ENCODE measurements at places on chromosomes 12 and 14. TPM values are rescaled to one million over a fixed set of nuclear protein-coding genes. Genes with fewer than 3 reads are reported as not detected.

- no peak for DNase-seq
Measured at GRCh38 chr12:47950856-47951468, 12.4 kb upstream of the TMEM106C start.

CD69 gene
- 7.3 TPM for total RNA-seq

DNA sequence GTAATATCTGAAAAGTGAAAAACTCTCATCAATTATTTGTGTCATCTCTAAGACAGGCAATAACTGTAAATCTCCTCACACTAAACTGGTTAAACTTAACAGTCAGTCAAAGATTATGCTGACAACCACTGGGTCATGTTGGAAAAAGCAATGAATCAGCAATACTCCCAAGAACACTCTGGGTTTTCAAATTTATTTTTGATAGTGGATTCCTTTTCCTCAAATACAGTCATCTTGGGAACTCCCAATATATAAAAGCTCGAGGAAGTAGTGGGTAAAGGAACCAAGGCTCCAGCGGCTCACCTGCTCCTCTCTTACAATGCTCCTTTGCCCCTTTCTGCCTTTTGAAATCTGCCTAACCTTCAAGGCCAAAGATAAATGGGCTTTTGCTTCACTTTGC lies 70.0 kb downstream of the ARMH4 start:
- no peak for DNase-seq

GRCh38 chr14:85316701-85317410 lies 213.1 kb upstream of the FLRT2 start:
- DNase-seq: no peak

CLMN gene
- 15.7 TPM for total RNA-seq

LHX5 gene
- total RNA-seq: not detected

DCD gene
- total RNA-seq: not detected

- peak; percentile 83 for DNase-seq
Measured at GRCh38 chr12:6962285-6963015, 8.0 kb downstream of the PHB2 start.

PRKD1 gene
- total RNA-seq: 15.5 TPM

DNA sequence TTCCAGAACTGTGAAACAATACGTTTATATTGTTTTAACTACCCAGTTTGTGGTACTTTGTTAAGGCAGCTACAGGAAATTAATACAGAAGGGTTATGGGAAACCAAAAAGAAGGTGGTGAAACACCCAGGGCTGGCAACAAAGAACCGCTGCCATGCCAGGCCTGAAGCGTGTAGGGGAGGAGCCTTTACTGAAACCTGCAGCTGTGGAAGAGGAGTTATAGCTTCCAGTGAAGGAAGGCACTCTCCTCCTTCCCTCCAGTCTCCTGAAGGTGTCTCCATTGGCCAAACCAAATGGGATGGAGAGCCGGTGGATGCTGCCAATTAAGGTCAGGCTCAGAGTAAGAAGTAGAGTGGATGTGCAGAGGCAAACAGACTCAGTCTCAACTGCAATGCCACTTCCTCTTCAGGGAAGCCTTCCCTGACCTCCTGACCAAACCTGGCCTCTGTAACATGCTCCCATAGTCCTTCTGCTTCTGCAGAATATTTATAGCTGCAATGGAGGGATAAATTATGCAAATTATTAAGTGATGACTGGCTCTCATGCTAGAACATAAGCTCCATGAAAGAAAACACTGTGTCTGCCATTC lies 168.3 kb downstream of the DAD1 start:
- no peak for DNase-seq

GRCh38 chr14:36553656-36554260 lies 28.7 kb downstream of the NKX2-8 start:
- no peak for DNase-seq

DNA sequence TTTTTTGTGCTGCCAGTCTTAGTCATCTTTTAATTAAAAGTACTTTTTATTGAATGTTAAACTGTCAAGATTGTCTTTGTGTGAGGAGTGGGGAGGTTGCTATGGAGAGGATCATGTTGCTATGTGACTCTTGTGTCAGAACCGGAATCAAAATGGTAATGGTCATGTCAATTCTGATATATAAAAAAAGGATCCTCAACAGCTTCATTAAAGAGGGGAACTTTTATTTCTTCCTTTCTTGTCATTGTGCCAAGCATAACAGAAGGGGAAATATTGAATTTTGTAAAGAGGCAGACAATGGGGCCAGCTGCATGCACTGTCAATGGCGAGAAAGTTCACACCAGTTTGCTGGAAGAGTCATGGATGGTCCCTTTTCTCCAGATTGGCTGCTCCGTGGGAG lies 564.8 kb downstream of the VRK1 start:
- DNase-seq: no peak

DNA sequence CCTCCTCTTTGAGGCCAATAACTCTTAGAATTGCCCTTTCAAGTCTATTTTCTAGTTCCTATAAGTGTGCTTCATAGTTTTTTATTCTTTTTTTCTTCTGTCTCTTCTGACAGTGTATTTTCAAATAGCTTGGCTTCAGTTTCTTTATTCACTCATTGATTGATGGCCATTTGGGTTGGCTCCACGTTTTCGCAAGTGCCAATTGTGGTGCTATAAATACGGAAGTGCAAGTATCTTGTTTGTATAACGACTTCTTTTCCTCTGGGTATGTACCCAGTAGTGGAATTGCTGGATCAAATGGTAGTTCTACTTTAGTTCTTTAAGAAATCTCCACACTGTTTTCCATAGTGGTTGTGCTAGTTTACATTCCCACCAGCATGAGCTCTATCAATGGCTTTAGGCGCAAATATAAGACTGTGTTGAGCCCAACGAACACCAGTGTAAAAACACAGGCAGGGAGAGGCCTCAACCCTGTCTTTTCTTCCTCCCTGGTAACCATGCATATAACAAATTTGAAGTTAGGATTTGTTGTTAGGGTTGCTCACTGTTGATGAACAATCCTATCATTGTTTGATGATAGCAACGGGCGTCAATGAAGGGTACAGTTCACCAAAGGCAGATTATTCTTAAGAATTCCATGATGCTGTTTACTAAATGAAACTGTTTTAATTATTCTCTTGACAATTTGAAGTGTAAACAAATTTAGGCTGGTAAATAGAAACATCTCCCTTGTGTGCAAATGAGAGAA lies 13.3 kb upstream of the LMNTD1 start:
- no peak for DNase-seq

DNA sequence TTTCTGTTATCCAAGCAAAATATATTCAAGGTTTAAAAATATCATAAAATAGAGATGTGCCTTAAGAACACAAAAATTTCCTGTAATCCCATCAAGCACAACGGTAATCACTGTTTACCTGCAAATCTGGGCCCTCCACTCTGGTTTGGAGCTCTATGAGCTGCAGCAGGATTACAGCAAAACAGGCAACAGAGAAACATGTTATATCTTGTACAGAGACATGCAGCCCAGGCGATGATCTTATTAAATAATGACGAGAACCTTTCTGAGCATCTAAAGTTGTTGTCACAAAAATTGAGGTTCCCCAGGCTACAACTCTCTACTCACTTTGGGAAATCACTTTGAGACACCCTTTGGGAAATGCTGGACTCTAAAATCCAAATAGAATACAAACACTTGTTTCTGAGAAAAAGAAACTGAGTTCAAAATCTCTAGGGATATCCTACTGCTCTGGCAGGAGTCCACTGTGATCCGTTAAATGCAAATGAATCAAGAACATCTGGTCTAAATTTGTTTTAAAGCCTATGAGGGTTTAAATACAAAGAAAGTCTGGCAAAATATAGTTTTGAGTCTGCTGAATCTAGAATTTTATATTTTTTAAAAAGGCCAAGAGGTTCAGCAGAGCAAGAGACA lies 36.3 kb downstream of the STON2 start:
- DNase-seq: no peak

GRCh38 chr12:123027726-123028445 lies 47.4 kb downstream of the ARL6IP4 start:
- DNase-seq: no peak

DNA sequence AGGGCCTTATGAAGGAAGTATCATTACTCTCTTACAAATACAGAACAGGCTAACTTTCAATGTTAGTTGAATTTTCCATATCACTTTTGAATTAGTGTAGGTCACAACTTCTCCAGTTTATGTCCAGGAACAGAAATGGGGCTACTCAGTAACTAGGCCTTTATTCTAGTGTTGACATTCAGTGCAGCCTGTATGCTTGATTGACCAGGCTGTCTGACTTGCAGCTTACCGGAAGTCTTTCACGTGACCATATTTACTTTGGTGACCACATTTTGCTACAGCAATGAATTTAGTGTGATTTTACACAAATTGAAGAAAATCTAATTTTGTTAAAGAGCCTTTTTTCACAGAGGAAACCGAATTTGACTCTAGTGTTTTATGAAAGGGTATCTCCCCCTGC lies 12.4 kb downstream of the MTERF2 start:
- no peak for DNase-seq

DNA sequence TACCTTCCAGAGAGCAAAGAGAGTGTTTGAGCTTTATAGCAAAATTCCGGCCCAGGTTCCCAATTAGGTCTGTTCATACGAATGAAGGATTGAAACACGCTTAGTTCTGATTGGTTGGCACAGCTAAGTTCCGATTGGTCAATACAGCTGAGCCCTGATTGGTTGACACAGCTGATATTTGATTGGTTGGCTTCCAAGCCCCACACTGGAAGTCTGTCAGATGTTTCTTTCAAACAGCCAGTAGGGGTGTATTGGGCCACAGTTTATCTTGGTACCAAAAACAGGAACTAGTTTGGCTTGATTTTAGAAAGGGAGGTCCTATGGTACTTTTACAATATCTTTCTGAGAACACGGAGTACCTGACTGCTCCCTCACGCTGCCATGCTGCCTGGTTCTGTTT lies 93.4 kb downstream of the CAND1 start:
- DNase-seq: no peak

GRCh38 chr12:51390457-51390856 lies 749 bp downstream of the GALNT6 start:
- DNase-seq: no peak

- no peak for DNase-seq
Measured at GRCh38 chr12:63420206-63420644, 248.1 kb downstream of the DPY19L2 start.

RFX4 gene
- total RNA-seq: not detected

TBPL2 gene
- not detected for total RNA-seq

- no peak for DNase-seq
Measured at GRCh38 chr12:64522807-64523206, 70.9 kb downstream of the TBK1 start.

- DNase-seq: no peak
Measured at GRCh38 chr14:39434401-39434800, 2.2 kb upstream of the FBXO33 start.

DNA sequence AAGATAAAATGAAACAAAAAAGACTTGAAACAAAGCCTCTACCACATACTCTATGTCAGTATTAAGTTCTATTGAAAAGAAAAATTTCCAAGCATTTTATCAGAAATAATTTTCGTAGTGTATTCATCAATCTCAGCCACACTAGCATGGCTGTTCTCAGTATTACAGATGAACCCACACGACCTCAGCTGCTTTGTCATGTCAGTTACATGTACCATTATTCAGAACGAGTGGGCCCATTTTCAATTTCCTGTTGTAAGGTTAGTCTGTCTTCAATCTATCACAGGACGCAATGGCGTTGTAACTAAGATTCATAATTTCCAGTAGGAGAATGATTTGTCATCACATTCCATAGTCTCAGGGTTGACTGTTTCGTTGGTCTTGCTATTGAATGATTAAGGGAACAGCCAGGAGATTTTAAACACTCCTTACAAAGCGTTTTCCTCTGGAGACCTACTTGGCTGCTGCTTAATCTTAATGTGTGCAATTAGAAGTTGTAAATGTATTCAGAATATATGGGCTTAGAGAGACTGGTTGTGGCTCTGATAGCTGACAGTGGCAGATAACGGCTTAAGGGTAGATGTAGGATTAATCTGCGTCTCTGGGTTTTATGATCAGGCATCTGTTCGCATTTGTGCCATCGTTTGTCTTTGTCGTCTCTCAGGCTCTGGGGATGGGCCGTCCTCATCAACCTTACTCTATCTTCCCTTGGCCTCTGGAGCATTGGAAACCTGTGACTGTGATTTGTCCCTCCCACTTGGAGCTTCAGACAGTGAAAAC lies 65.4 kb downstream of the GLT1D1 start:
- no peak for DNase-seq

SLC5A8 gene
- total RNA-seq: not detected

- peak; percentile 81 for DNase-seq
Measured at GRCh38 chr12:65602610-65603295, 221.5 kb upstream of the HMGA2 start.

DNA sequence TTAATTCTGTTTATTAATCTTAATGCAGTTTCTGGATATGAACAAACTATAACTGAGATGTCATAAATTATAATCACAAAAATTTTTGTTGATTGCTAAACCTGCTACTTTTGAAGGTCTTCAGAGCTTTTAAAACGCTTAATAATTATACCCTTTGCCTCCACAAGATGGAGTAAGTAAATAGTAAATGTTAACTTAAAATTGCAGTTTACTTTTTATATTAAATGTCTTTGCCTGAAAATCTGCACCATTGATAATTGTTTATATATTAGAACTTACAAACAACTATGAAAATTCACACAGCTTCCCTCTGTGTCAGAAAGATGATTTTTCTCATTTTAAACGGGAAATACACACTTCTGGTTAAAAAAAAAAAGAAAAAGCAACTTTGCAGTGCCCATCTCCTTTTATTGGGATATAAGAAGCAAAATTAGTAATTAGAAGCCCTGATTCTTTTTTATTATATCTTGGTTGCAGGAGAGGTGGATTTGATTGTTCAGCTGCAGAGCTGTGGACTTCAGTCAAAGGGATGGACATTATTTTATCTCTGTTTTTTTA lies 35.6 kb downstream of the SCFD1 start:
- no peak for DNase-seq

- no peak for DNase-seq
Measured at GRCh38 chr12:120856980-120857379, 47.2 kb downstream of the SPPL3 start.

- DNase-seq: no peak
Measured at GRCh38 chr12:69120354-69120753, 119.0 kb upstream of the CPSF6 start.

GRCh38 chr12:121154793-121155375 lies 22.2 kb downstream of the P2RX7 start:
- peak; percentile 33 for DNase-seq

GRCh38 chr12:70604662-70605061 lies 32.6 kb downstream of the PTPRB start:
- no peak for DNase-seq

GRCh38 chr12:464484-465267 lies 4.9 kb downstream of the B4GALNT3 start:
- DNase-seq: no peak

TSPAN8 gene
- total RNA-seq: 26.3 TPM
